ENCODE measurements at places on chromosomes 4 and X. TPM values are rescaled to one million over a fixed set of nuclear protein-coding genes. Genes with fewer than 3 reads are reported as not detected.

DNA sequence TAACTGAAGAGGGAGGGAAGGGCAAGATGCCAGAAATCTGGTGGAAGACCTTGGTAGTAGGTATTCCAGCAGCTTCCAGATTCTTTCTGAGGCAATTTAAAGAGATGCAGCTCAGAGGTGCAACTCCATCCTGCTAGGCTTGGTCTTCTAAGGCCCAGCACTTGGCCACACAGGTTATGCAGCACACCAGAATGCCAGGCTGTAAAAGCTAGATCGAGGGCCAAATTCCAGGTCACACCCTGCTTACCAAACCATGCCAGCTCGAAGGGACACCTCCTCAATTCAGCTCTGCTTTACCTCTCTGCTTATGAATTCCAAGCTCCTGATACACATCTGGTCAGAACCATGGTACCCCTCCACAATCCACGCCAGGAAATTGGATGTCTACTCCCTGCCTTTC is 19.8 kb upstream of the ATXN3L start:
- DNase-seq = no peak

Gene PLK4
- total RNA-seq = 21.4 TPM

- no peak for DNase-seq
Measured at GRCh38 chrX:136322064-136322463, 21.3 kb downstream of the ADGRG4 start.

DNA sequence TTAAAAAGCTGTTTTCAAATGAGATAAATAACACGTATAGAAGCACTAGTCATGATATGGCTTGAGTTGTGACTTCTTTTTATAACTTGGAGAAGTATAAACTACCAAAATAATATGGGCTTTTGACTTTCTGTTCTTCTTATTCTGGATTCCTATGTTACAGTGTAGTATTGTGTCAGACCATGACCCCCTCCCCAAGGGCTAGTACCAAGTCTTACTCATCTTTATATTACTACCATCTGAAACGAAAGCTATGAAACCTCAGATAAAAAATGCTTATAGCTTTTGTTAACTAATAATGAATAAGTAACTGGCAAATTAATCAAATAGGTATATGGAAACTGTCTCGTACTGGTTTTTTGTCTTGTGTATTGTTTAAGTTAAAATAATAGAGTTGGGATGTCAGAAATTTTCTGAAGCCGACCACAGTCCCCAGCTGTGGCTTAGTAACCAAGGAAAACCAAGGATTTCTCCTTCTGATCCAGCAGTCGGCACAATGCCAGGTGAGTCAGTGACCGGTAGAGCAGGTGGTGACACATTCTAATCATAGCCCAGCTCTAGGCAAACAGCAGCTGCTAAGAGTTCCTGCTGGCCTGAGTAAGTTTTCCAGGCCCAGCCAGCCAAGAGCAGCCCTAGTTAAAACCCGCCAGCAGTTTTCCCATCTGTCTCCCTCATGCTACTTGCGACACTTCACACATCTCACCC is 163.3 kb upstream of the PRDX4 start:
- peak; percentile 67 for DNase-seq

- no peak for DNase-seq
Measured at GRCh38 chr4:110924761-110925160, 301.9 kb upstream of the PITX2 start.

Gene BEX1
- not detected for total RNA-seq

Gene BTK
- not detected for total RNA-seq

Gene TCEAL7
- total RNA-seq = not detected

DNA sequence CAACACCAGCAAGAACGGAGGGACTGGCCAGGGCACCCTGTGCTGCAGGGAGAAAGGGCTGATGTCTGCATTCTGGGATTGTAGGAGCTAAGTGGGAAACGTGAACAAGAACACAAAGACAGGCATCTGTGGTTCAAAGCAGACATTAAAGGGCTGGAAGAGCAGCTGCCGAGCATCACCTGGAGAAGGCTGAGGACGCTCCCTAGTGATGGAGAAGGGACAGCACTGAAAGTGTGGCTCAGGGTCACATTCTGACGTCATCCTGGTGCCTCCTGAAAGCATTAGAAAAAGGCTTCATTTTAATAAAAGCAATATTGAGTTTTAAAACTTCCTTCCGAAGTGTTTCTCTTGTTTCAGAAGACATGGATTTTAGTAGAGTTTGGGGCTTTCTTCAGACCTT is 62.3 kb downstream of the CLDN22 start:
- DNase-seq = no peak

GRCh38 chr4:137649711-137650450 is 117.6 kb upstream of the PCDH18 start:
- DNase-seq = no peak

GRCh38 chr4:74733756-74734155 is 60.6 kb downstream of the BTC start:
- no peak for DNase-seq

DNA sequence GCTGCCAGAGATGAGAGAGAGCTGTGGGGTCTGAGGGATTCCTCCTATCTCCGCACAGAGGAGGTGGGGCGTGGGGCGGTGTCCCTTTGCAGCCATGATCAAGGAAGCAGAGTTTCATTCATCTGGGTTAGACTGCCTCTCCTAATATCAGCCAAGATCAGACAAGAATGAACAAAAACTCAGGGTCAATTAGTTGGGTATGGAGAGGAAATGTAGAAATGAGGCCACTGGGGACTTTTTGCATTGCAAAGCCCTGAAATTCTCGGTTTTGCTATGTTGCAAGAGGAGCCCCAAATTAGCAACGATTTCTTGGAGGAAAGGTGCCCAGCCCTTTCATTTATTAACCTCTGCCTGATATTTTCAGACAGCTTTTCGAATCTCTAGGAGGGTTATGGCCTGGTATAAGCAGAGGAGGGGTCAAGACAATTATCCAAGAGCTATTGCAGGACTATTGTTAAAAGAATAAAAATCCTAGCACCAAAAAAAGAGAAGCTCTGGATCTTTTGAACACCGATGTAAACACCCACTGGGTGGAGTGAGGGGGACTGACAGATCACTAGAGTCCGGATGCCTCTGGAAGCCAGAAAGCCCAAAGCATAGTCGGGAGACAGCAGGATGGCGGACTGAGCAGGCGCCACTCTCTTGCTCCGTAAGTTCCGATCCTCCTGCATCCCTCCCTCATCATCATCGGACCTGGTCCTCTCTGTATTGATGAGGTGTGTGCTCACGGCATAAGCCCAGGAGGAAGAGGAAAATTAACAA is 34.4 kb upstream of the ACSL1 start:
- no peak for DNase-seq

DNA sequence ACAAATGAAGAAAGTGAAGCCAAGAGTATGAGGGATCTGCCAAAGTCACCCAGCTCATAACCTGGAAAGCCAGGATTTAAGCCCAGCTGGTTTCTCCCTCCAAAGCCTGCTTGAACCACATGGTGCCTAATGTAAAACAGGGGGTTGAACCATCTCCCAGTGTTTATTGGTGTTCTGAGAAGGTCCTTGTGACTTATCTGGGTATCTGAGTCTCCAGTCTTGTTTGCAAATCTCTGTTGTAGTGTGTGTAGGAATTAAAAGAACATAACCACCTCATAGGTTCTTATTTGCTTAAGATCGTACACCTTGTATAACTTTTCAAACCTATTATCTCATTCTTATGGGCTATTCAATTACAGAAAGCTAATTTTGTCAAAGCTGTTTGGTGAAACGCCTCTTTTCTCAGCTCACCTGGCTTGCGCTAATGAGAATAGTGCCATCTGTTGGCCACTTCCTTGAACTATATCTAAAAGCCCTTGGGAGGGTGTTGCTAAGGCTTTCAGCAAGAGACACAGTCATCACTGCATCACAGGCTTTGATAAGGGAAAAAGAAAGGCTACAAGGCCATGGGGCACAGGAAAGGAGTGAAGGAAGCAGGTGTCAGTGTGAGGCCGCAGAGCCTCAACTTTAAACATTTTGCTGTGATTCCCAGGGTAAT is 34.0 kb downstream of the ETDB start:
- DNase-seq = peak; percentile 71

Gene HTN1
- total RNA-seq = not detected

- no peak for DNase-seq
Measured at GRCh38 chr4:48944756-48945241, 38.2 kb upstream of the OCIAD2 start.

- no peak for DNase-seq
Measured at GRCh38 chr4:135283934-135284333, 1082.3 kb upstream of the PABPC4L start.

GRCh38 chrX:40147971-40148370 is 50.2 kb upstream of the BCOR start:
- no peak for DNase-seq

DNA sequence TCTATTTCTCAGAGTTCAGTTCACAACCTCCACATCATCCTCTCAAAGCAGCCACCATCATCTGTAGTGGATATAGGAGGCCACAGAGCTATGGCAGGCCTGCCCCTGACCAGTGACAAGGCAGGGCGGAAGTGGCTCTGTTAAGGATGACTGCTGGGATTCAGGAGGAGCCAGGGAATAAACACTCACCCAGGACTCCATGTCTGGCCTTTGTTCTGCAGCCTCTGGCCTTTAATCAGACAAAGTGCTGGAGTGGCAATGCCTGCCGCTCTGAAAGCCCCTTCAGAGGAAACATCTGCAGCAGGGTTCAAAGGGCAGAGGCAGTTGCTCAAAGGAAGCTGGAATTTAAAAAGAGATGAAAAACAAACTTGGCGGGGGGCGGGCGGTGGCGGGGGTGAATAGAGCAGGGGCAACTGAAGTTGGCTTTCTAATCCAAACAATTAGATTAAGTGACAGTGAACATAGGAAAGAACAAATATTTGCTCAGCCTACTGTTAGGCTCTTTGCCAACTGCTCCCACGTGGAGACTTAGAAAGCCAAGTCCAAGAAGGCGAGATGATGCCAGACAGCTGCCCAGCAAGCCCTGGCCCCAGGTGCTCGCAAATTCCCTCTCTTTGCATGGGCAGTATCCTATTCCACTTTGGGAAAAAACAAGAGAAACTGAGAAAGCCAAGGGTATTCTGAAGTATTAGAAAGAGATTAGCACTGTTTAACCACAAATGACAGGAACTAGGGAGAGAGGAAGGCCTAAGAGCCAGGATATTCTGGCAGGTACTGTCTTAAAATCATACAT is 5.5 kb downstream of the MPP1 start:
- no peak for DNase-seq

- DNase-seq = no peak
Measured at GRCh38 chr4:41102414-41103092, 111.8 kb downstream of the APBB2 start.

- DNase-seq = no peak
Measured at GRCh38 chrX:149908308-149908707, 21.1 kb upstream of the HSFX4 start.

DNA sequence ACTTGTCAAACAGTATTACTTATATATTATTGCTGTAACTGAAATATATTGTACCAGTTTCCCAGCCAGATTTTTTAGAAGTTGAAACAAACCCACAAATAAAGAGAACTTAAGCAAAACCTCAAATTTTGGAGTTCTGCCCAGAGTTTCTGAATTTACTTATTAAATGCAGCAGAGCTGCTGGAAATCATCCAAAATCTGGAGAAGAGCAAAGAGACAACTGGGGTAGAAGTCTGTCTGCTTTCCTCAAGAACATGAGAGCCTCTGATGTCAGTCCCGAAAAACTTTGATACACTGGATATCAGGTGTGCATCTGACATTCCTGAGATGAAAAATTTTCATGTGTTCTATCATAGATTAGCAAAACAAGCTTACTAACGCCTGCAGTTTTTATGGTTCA is 325.9 kb downstream of the NR3C2 start:
- DNase-seq = no peak

DNA sequence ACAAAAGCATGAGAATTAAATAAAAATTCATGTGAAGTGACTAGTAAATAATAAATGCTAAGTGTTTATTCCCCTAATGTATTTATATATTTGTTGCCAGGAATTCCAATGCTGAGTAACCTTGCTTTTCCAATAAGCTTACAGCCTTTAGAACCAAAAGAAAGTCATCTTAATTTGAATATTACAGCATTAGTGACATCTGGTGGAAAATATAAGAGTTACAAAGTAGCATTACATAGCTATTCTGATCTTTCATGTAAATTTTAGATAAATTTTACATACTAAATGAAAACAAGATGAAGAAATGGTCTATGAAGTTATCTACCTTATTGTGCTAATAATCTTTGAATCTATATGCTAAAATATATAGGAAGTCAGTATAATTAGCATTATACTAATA is 10.4 kb downstream of the MAD2L1 start:
- no peak for DNase-seq

- DNase-seq = no peak
Measured at GRCh38 chrX:78104447-78105176, 564 bp downstream of the PGK1 start.

All from Panc1 (cell line).